ENCODE measurements at places on chromosomes 7 and 10. TPM values are rescaled to one million over a fixed set of nuclear protein-coding genes. Genes with fewer than 3 reads are reported as not detected.

Gene PTPRZ1
- 8.1 TPM for total RNA-seq

Gene CUBN
- total RNA-seq, result 4.4 TPM

Gene FZD1
- 16.5 TPM for total RNA-seq

Gene TMEM229A
- total RNA-seq, result not detected

Gene PPP1R17
- total RNA-seq, result not detected

Gene SNX13
- total RNA-seq, result 67.3 TPM

Gene ZNF138
- 26.5 TPM for total RNA-seq

Gene UBE3C
- total RNA-seq, result 69.5 TPM

Gene GIMAP1
- 5.2 TPM for total RNA-seq

Gene KIN
- 4.7 TPM for total RNA-seq

Gene CALU
- total RNA-seq, result 65.3 TPM

Gene GBF1
- 48.9 TPM for total RNA-seq

Gene RNF148
- total RNA-seq, result 1.7 TPM

Measured in vagina (tissue), 2 donors.